ENCODE measurements at places on chromosomes 12 and 14.

- no peak for DNase-seq
Observed at GRCh38 chr14:102213984-102214658, 74.4 kb downstream of the WDR20 start.

GRCh38 chr12:90174956-90175355 lies 466.3 kb upstream of the ATP2B1 start:
- DNase-seq = no peak

DNA sequence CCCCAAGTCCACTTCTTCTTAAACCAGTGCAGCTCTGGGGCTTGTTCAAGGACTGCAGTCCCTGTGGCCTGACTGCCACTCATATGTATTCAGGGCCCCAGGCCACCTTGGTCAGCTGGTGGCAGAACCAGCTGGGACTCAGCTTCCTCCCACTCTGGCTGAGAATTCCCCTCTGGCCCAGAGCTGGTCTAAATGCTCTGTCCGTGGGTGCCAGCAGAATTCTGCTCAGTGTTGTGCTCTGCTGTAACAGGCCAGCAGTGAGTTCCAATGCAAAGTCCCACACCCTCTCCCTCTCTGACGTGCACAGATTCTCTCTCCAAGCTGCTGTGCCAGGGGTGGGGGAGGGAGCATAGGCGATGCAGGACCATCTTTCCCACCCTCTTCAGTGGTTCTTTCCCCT lies 210.4 kb upstream of the RGS6 start:
- no peak for DNase-seq

GRCh38 chr14:75615200-75615599 lies 36.8 kb downstream of the FLVCR2 start:
- DNase-seq = no peak

GRCh38 chr12:118060301-118061010 lies 523 bp downstream of the WSB2 start:
- DNase-seq = peak; percentile 54

DNA sequence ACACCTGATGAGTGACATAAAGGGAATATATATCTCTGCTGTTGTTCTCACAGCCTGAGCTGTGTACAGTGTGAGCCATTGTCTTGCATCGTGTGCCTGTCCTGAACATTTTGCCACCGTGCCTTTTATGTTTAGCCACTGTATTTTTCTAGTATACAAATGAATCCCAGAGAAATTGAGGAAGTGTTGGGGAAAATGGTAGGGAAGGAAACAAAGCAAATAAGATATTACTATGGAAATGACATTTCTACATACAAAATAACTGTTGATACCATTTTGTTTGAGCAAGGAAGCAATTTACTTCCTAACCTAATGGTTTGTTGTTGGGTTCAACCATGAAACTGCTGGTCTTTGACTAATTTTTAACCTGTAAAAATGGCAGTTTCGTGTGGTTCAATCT lies 5.5 kb downstream of the PSMA6 start:
- no peak for DNase-seq

DNA sequence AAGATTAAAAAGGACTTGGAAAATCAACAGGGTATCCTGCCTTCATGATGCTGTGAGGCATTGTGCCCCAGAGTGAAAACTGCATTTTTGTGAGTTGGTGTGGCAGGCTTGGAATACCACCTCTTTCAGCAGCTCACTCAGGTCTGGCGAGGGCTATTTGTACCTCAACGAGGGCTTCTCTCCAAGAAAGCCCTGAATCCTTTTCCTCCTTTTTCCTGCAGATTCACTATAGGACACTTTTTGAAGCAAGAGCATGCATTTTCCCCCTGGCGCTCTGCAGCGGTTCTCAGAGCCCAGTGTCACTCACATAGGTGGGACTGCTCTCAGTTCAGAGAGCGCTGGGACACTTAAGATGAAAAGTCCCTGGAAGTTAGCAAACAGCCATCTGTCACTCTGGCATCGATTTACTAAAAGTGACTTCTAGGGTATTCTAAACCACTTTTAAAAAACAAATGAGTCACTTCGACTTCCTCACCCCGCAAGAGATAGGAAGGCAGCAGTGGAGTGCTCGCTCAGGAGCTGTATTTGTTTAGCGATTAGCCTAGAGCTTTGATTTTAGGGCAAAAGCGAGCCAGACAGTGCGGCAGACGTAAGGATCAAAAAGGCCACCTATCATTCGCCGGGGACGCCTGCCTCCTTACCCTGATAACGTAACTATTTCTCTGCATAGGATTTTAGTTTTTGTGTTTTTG lies 782 bp upstream of the LGR5 start:
- DNase-seq = no peak
